ENCODE measurements at places on chromosomes 1 and 21.

DNA sequence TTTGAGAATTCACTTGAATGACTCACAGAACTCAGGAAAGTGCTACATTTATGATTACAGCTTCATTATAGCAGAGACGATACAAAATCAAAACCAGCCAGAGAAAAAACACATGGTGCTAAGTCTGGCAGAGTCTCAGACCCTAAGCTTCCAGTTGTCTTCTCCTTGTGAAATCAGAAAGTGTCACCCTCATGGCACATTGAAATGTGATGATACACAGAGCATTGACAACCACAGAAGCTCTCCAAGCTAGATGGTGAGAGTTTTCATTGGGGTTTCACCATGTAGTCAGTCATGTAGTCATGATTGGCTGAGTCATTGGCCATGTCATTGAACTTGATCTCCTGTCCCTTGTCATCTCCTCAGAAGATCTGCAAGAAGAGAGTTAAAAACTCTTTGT is 526.6 kb downstream of the MRPL39 start:
- DNase-seq: no peak

GRCh38 chr1:18332576-18332975 is 148.2 kb upstream of the KLHDC7A start:
- DNase-seq: no peak

GRCh38 chr1:21263052-21263429 is 27.2 kb downstream of the ECE1 start:
- no peak for DNase-seq

GRCh38 chr1:2645776-2646175 is 13.0 kb upstream of the MMEL1 start:
- DNase-seq: no peak

DNA sequence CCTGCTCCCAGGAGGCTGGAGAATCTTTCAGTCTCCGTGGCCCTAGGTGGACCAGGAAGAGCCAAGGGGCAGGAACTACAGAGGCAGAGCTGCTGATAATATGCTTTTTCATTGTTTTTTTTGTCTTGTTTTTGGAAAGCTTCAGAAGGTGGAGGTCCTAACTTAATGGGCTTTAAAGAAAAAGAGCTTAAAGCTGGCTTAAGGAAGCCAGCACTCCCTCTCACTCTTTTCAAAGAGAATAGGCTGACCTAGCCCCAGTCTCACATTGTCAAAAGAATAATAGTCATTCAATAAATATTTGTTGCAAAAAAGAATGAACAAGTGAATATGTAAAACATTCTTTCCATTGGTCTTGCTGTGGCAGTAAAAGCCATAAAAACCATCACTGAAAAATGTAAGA is 61.0 kb upstream of the RRP15 start:
- DNase-seq: no peak

All from left kidney (tissue), 8 donors.